ENCODE measurements at places on chromosomes 2 and 18.

- DNase-seq: no peak
Observed at GRCh38 chr18:55088561-55088960, 129.3 kb upstream of the CCDC68 start.

DNA sequence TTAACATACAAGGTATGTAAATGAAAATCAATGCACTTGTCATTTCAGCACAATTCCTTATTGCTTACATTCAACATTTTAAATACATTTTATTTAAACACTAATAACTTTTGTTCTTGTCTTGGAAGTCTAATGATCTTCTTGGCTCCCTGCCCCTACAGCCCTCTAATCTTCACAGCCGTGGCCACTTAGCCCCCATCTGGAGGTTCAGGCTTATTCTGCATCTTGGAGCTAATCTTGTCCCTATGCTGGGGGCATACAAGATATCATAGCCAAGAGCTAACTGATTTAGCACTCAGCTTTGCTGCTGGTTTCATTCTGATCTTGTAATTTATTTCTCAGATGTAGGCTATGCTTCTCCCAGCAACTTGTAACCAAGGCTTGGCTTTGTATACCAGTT lies 140.8 kb downstream of the TMEFF2 start:
- no peak for DNase-seq

- DNase-seq: no peak
Observed at GRCh38 chr2:233867993-233868532, at the start of gene MSL3B. MSL3B (minus strand) TSS chr2:233868386.

DNA sequence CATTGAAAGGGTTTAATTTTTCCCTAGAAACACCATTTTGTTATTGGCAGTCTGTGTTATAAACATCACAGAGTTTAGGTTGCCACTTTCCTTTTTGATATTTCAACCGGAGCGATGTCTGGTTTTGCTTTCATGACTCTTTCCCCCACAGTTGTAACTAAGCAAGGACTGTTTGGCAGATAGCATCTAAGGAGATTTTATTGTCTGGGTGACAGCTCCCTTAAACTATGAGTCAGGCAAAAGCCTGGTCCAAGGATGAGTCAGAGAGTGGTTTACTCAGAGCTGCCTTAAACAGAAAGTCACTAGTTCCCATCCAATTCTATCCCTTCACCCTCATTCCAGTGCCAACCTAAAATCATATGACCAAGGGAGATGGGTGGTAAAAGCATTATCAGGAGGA lies 341.6 kb upstream of the VWC2L start:
- no peak for DNase-seq

DNA sequence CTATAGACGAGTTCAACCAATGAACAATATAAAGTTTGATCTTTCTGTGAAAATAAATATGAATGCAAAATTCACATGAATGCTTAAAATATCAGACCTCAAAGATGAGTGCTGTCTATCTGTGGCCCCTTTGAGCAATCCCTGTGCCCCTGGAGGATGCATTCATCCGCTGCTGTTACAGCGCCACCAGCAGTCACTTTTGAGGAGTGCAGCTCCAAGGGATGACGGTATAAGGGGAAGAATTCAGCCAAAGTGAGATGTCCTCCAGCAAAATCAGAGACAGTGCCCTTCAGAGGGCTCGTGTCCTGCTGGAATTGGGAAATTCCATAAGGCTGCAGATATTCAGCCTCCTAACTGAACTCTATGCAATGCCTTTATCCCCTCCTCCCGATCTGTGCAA lies 12.0 kb upstream of the CHRNA1 start:
- no peak for DNase-seq

DNA sequence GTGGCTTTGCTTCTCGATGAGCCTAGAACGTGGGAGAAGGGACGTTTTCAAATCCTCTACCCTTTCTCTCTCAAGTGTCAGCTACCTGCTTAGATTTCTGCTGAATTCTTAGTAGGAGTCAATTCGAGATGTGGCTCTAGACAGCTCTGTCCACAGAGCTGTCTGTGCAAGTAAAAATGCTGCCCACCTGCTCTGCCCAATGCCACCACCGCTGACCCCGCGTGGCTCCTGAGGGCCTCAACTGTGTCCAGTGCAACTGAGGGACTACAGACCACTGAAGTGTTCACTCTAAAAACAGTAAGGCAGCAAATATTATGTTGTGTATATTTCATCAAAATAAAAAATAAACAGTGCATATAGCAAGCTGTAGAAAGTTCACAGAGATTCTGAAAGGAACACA lies 266.3 kb downstream of the ZNF516 start:
- no peak for DNase-seq

GRCh38 chr2:202169131-202169530 lies 69.3 kb downstream of the SUMO1 start:
- no peak for DNase-seq

GRCh38 chr2:146386096-146386495 lies 1458.7 kb upstream of the ACVR2A start:
- DNase-seq: no peak

- no peak for DNase-seq
Observed at GRCh38 chr2:191740016-191740419, 62.1 kb downstream of the NABP1 start.

GRCh38 chr18:3578621-3579020 lies 128.6 kb downstream of the TGIF1 start:
- DNase-seq: no peak

GRCh38 chr18:80167931-80168330 lies 58.9 kb downstream of the ADNP2 start:
- no peak for DNase-seq

DNA sequence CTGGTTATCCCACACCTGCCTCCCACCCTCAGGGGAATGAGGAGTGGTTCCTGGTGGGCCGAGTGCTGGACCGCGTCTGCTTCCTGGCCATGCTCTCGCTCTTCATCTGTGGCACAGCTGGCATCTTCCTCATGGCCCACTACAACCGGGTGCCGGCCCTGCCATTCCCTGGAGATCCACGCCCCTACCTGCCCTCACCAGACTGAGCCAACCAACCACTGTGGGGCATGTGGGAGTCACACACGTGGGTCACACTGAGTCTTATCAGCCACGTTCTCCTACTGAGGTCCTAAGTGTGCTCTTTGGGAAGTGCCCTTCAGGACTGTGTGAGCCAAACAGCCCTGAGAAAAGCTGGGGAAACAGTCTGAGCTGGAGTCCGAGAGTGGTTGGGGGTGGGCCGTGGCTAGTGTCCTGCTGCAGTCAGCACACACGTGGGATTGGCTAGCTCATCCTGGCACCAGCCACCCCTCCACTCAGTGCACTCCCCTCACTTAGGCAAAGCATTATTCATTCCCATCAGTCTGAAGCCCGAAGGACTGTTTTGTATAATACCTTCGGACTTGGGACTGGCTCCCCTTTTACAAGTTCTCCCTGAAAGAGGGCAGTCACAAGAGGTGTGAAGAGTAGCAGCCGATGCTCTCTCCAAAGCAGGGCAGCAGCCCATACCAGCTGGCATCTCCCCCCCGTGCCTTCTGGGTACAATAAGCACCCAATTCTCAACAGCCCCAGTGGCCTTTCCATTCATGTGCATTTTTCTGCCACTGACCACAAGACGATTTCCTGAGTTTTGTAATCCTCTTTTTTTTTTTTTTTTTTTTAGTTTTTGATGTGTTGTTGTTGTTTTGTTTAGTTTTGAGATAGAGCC lies 4.6 kb downstream of the TIGD1 start:
- DNase-seq: no peak

DNA sequence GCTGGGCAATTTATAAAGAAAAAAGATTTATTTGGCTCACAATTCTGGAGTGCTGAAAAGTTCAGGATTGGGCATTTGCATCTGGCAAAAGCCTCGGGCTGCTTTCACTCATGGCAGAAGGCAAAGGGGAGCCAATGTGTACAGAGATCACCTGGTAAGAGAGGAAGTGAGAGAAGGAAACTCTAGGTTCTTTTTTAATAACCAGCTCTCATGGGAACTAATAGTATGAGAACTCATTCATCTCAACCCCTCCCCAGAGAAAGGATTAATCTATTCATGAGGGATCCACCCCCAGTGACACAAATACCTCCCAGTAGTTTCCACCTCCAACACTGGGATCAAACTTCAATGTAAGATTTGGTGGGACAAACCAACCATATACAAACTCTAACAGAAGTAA lies 129.0 kb downstream of the EVA1A start:
- no peak for DNase-seq

DNA sequence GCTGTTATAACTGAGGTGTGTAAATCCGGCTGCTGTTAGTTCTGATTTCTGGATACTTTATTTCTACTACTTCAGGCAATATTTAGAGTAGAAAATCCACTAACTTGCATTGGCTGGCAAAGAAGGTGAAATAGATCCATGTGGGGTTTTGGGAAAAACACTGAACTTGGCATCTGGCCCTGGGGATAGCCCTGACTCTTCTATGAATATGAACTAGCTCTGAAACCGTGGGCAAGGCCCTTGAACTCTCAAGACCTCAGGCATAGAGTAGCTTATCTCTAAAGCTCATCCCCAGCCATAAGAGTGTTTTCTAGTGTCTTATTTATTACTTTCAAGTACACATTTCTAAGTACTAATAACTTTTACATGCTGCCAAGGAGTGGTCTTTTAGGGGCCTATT lies 25.8 kb downstream of the PARD3B start:
- no peak for DNase-seq

DNA sequence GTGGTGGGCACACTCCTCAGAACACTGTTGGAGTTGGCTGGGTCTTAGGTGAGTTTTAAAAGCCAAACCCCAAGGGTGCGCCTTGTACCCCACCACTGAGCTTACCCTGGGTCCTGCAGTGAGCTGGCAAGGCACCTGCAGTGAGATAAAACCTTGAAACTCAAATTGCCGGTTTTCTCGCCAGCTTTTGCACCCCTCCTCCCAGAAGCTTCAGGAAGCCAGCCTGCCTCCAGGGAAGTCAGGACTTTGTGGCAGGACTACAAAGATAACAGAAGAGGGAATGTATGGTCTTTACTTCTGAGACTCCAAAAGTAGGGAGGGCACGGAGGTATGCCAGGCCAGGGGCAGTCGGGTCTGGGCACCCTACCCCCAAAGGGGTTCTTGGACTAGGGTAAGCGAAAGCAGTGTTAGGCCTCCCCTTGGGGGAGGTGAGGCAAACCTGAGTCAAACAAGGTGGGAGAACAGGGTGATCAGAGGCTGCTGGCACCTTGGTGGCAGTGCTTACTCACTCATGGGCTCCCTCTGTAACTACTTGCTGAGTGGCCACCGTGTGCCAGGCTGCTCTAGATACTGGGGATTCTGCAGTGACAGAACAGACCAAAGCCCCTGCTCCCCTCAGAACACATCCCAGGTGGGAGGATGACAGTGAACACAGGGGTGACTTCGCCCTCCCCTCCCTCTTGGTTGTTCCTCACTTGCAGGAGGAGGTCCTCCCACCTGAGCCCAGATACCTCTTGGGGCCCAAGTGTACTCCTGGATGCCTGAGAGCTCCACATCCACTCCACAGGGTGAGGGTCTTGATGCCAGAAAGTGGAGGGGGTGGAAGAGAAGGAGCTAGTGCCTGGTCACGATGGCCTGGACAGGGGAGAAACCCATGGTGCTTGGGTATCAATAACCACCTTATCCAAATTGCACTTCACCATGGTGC lies 69.3 kb upstream of the RGPD5 start:
- no peak for DNase-seq

- no peak for DNase-seq
Observed at GRCh38 chr2:103823847-103824246, 1030.1 kb upstream of the POU3F3 start.

DNA sequence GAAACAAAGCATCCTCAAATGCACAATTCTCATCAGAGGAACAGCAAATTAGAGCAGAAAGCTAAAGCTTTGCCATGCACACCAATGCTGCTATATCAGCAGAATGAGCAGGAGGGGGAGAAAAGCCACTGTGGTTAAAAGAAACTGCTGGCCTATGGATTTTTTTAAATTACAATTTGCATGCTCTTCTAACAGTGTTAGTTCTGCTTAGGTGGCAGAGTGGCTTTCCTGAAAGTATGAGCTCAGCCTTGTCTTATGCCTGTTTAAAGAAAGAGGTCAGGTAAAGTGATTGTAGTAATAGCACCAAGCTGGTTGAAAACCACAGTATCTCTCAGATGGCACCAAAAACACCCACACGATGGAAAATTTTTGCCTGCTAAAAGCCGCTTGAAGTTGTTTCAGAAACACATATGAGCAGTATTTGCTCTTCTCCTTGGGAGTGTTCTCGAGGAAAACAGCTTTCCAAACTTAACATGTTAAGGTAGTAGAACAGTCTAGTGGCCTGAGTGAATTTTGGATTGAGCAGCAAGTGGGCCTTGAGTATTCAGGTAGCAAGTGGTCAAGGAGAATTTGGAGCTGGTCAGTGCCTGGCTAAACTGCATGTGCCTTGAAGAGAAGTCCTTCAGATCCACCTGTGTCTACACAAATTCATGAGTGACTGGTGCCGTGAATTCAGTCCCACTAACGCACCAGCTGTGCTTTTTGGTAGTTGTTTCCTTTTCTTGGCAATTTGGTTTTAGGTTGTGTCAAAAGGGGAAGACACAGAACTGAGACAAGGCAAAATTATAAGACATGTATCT lies 19.6 kb upstream of the NDUFV2 start:
- DNase-seq: no peak

- no peak for DNase-seq
Observed at GRCh38 chr2:15619938-15620337, 28.3 kb downstream of the DDX1 start.

- no peak for DNase-seq
Observed at GRCh38 chr2:24652265-24653182, 140.7 kb downstream of the PTRHD1 start.

GRCh38 chr18:55370936-55371335 lies 217.1 kb downstream of the TCF4 start:
- DNase-seq: no peak

DNA sequence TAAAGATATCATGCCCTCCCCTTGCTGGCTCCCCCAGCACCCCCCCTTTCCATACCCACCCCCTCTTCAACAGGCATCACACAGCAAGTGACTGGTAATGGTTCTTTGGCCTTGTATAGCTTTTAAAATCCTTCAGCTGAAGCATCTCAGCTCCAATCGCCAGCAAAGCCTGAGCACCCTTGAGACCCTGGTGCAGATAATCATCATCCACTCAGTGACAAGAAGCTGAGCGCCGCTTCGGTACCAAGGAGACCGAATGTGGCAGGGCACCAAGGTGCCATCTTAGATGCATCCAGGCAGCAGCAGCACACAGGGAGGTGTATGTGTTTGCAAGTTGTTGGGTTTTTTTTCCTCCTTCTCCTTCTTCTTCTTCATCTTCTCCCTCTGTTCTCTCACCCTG lies 232.7 kb downstream of the BCL11A start:
- DNase-seq: no peak

GRCh38 chr2:68238955-68239822 lies 13.1 kb downstream of the PPP3R1 start:
- DNase-seq: no peak

DNA sequence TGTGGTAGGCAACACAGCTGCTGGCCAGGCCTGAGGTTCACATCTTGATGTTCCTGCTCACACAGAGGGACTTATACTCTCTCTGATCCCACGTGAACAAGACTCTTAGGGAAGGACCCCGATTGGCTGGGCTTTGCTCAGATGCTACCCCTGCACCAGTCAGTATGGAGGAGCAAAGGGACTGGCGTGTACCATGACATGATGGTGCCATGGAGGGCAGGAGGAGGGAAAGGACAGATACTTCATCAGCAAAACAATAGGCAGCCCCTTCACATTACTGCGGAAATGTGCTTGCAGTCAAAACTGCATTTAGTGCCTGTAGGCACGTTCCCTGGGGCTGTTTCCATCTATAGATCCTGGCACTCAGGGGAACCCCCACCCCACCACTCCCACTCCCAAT lies 42.7 kb downstream of the ZFP36L2 start:
- DNase-seq: no peak

GRCh38 chr2:11765501-11765900 lies 19.1 kb downstream of the LPIN1 start:
- DNase-seq: no peak

GRCh38 chr2:144082777-144083176 lies 437.1 kb downstream of the ZEB2 start:
- DNase-seq: no peak
